ENCODE measurements at places on chromosomes 2 and 18.

DNA sequence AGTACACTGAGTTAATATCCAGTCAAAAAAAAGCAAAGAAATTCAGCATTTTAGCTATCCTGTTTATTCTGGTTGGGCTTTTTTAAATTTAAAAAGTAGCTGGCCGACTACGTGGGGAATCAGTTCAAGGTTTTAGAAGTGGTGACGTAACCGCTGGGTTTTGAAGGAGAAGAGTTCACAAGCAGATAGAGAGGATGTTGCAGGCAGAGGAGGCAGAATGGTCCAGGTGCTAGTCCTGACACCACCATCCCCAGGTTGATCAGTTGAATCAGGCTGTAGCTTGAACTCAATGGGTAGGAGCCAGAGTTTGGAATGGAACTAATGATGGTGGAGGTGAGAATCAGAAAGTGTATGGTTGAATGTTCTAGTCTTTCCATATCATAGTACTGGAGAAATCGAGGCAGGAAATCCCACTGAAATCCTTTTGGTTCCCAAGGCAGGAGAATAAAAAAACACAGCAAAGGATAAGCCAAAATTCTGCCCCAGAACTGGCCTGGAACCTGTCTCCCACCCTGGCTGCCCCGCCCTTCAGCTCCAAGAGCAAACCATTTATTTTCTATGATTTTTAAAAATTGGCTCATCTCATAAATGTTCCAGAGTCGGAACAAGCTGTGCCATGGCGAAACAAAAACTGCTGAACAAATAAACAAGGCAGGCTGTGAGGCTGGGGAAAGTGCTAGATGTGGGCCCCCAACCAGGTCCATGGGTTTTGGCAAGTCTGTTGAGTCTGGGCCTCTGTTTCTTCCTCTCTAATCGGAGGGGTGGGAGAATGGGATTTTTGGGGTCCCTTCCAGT lies 44.0 kb downstream of the SLC4A1AP start:
- no peak for DNase-seq

- DNase-seq = no peak
Measured at GRCh38 chr18:32049393-32050171, 31.0 kb downstream of the RNF125 start.

DNA sequence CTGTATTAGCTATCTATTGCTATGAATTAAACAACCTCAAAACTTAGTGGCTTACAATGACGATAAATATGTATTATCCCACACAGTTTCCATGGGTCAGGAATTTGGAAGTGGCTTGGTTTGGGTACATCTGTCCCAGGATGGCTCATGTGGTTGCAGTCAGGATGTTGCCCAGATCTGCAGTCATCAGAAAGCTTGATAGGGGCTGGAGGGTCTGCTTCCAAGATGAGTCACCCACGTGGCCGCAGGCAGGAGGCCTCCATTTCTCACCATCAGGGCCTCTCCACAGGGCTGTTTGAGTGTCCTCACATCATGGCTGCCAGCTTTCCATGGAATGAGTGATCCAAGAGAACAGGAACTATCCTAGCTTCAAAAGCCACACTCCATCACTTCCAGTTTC lies 46.4 kb downstream of the CHRNA1 start:
- no peak for DNase-seq

DNA sequence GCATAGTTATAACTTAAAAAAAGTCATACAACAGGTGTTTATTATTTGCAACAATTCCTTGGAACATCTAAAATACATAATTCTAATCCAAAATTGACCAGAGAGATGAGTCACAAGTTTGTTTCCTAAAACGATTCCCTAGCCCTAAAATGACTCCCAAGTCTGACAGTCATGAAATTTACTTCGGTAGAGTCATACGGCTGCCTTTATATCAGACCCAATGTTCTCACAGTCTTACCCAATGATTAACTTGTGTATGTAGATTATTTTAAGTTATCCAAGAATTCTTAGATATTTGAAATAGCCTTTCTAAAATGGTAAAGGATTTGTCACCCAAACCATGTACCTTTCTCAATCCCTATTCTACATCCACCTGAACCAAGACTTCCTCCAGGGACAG lies 174.9 kb downstream of the LAMA1 start:
- DNase-seq = no peak

DNA sequence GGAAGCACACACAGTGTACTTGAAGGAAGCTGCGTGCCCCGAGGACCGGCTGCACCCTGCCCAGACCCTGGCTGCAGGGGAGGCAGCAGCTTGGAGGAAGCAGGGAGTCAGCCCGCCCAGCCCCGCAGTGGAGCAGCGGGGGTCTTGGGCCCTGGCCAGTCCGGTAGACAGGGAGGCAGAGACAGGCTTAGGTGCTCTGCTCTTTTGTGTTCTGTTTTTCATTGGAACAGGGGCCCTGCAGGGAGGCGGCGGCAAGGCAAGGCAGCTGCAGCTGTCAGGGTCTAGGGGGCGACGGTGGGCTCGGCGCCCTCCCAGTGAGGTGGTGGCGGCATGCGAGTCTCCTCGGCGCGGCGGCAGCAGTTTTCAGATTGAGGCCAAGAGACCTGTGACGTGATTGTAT lies 53.3 kb upstream of the TFCP2L1 start:
- DNase-seq = no peak

DNA sequence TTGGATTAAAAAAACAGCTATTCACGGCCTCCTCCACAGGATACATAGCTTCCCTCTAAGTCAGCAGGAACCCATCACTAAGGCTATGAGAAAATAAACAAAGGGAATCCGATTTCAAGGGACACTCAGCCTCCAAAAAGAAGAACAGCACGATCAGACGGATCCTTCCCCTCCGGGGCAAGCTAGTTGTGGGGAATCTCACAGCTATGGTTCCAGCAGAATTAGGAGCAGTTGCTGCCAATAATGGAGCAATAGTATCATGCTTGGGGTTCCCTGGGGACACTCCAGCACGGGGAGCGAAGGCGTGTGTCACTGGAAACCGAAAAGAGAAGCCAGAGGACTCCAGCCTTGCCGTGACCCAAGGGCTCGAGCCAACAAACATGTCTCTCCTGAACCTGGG lies 163.1 kb downstream of the TTC32 start:
- DNase-seq = no peak

DNA sequence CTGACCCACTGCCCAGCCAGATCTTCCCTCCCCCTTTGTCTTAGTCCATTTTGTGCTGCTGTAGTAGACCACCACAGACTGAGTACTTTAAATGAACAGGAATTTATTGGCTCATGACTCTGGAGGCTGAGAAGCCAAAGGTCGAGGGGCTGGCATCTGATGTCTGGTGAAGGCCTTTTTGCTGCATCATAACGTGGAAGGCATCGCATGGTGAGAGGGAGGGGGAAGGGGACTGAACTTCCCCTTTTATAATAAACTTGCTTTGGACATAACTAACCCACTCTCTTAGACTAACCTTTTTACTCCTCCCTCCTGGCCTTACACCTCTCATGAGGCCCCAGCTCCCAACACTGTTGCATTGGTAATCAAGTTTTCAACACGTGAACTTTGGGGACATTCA lies 83.8 kb downstream of the MAP4K4 start:
- DNase-seq = no peak

- DNase-seq = no peak
Measured at GRCh38 chr2:143084462-143084861, 44.8 kb upstream of the ARHGAP15 start.

DNA sequence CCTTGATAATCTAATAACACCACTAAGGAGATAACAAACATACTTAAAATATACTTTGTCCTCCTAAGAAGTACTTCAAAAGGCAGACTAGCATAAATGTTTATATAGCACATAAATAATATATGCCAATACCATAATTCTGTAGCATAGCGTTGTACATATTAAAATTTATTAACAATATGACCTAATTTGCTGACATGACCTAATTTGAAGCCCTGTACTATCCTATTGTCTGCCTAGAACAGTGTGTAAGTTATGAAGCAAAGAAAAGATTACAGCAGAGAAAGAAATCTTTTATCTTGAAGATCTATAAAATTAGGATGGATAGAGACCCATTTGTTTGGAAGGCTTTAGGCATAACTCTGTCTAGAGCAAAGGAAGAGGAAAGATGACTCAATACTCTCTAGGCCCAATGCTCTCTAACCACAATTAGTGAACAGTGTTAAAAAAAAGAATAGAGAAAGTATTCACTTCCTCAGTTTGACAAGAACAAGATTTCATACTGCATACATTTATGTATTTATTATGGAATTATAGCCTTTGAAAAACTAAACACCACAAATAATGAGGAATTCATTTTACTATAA lies 231.3 kb downstream of the ZRANB3 start:
- no peak for DNase-seq

DNA sequence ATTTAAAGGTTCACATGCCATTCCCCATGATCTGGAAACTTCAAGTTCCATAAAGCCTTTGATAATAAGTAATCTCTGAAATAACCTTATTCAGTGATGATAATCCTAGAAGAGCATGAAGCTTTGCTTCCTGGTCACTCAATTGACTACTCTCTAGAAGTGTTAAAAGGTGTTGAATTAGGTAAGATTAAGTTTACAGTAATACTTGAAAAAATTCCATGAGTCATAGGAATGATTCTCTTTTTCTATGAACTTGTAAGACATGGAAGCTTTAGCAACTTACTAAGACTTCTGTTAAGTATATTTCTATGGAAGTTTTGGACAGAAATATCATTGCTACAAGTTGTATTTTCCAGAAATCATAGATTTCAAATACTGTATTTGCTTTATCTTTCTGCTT lies 100.6 kb downstream of the MYO1B start:
- DNase-seq = no peak

GRCh38 chr2:24957976-24958375 lies 13.8 kb downstream of the DNAJC27 start:
- no peak for DNase-seq

GRCh38 chr2:127640082-127641072 lies 5.6 kb upstream of the GPR17 start:
- DNase-seq = no peak

DNA sequence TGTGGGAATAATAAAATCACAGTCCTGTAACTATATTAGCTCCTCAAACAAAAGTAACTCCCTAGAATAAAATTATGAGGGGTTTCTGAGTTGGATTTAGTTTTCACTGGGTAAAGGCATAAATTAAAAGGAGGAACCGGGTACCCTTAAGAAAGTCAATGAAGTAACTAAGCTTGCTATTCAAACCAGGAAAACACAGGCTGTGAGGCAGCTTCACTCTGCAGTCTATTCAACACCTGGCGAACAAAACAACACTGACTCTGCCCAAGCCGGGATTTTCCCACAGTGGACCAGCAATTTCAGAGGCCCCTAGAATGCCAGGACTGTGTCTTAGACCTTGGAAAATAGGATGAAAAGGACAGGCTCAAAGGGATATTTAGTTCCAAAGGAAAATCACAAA lies 24.6 kb upstream of the CREB1 start:
- no peak for DNase-seq

DNA sequence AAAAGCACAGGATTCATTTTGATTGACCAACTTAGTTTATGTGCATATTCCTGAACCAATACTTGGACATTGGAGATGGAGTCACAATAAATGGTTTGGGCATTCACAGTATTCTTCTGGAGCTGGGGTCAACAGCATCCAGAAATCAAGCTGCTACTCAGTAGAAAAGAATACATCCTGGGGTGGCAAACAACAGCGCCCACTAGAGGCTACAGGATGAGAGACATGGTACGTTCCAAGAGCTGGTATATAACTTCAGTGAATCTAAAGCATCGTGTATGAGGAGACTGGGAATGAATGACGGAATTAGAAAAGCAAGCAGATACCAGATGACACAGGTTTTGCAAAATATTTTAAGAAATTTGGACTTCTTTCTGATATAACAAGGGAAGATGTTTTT lies 142.9 kb upstream of the FIGN start:
- no peak for DNase-seq

- no peak for DNase-seq
Measured at GRCh38 chr2:29821591-29821990, 99.8 kb downstream of the ALK start.

DNA sequence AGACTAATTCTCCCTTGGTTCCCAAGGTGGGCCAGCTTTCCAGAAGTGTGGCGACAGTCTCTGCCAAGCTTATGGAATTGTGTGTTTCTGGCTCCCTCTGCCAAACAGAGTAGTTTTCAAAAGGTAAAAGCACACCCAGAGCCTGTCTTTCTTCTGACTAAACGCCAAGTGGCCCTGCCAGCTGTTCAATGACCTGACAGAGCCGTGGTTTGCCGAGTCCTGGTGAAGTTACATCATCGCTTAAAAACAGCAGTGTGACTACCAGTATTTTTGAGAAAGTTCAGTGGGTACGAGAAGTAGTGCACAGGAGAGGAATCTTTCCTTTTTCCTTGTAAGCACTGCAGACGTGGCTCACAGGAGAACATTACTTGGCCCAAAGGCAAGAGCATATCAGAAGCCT lies 1.9 kb downstream of the PER2 start:
- DNase-seq = no peak

- no peak for DNase-seq
Measured at GRCh38 chr2:14285812-14286211, 346.7 kb upstream of the LRATD1 start.

- DNase-seq = no peak
Measured at GRCh38 chr2:177394594-177394973, 2.0 kb downstream of the AGPS start.

DNA sequence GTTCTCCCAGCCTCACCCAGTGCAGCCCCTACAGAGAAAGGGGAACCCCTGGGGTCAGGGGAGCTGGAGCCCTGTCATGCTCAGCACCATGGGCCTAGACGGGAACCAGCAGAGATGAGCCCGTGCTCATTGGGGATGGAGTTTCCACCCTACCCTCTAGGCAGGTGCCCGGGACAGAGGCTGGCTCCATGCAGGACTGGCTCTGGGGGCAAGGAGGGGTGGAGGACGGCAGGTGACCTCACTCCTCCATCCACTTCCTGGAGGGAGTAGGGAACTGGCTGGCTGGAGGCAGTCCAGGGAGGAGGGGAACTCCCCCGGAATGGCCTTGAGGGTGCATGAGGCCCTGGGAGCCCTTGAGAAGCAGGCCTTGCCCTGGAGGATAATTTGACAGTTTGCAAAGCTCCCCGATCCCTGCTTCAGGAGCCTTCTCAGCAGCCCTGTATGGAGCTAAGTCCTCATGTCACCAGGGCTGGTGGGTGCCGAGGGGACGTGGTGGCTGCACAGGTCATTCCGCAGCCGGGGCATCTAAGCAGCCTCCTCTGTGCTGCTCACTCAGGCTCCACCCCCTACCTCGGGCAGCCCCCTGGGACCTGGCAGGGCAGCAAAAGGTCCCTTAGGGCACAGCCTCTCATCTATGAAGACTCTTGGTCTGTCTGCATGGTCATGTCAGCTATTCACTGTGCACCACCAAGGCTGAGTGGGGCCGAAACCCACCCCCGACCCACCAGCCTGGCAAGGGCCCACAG lies 2.1 kb downstream of the NEURL3 start:
- DNase-seq = no peak

DNA sequence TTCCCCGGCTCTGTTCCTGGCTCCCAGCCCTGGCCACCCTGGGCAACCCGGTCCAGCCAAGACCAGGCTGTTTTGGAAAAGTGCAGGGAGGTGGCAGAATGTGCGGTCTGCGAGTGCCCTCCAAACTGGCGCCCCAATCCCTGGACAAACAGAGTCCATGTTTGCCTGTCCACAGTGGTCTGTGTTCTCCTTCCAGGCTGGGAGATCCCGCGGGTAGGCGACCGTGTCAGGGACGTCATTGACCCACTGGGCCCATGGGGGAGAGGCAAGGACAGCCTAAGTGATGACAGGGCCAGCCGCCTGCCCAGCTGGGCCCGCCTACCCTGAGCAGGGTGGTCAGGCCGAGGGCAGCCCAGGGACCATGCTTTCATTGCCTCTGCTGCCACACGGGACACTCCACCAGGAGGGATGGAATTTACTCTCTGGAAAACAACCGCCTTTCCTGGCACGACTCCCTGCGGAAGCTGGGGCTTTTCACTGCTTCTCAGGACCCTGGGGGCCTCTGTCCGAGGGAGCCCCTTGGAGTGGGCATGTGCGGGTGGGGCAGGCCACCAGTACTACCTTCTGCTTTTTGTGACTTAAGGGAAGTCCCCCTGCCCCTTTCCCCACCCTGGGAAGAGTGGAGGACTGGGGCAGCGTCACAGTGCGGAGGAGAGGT lies 20.1 kb downstream of the CYP26B1 start:
- DNase-seq = no peak

All from liver (tissue), 10 donors.